ENCODE measurements at places on chromosomes 12 and 14. TPM values are rescaled to one million over a fixed set of nuclear protein-coding genes. Genes with fewer than 3 reads are reported as not detected.

Gene ADAM21
- 0.05 TPM for total RNA-seq

Gene KRT71
- total RNA-seq = 0.57 TPM

Gene MARK3
- total RNA-seq = 50.8 TPM

Gene GLIPR1L1
- not detected for total RNA-seq

Gene OTOGL
- total RNA-seq = 0.42 TPM

Gene DBX2
- total RNA-seq = under 0.01 TPM

Gene OAS1
- total RNA-seq = 55.3 TPM

Gene ZNF891
- total RNA-seq = 1.0 TPM

Gene TGM1
- 1.5 TPM for total RNA-seq

Gene MSI1
- total RNA-seq = 0.05 TPM

Gene FGF23
- 0.05 TPM for total RNA-seq

Gene VPS33A
- 20.3 TPM for total RNA-seq

Gene C14orf132
- total RNA-seq = 1.7 TPM

Gene KIF5A
- 0.05 TPM for total RNA-seq

Gene LRRC9
- total RNA-seq = under 0.01 TPM

Gene GLI1
- total RNA-seq = 0.85 TPM

Gene TPPP2
- total RNA-seq = not detected

Gene IGF1
- 1.6 TPM for total RNA-seq

Gene GUCY2C
- total RNA-seq = under 0.01 TPM

Gene LRIG3
- total RNA-seq = 24.8 TPM

Gene MAP1LC3B2
- total RNA-seq = 2.0 TPM

Gene PARPBP
- total RNA-seq = 16.2 TPM

Gene CHST11
- total RNA-seq = 21.0 TPM

Gene SERPINA5
- 0.24 TPM for total RNA-seq

Gene PROX2
- 0.14 TPM for total RNA-seq

Gene ARMH4
- 1.6 TPM for total RNA-seq

Gene LRTM2
- 0.05 TPM for total RNA-seq

Gene TSPAN11
- total RNA-seq = 0.85 TPM

Gene ACSM4
- total RNA-seq = not detected

Gene CACNB3
- total RNA-seq = 8.3 TPM

Gene CLEC4A
- 11.0 TPM for total RNA-seq

Gene MAX
- 61.5 TPM for total RNA-seq

Gene AQP6
- total RNA-seq = not detected

Gene LRRK2
- total RNA-seq = 5.1 TPM

Gene TAS2R10
- total RNA-seq = 0.47 TPM

Gene TAS2R7
- total RNA-seq = not detected
